ENCODE measurements at places on chromosomes 3 and 15.

- H3K27me3 ChIP-seq, result no peaks in the 10 kb centered on the region
- H3K4me3 ChIP-seq, result no peak overlapping the region
- no peaks in the 10 kb centered on the region for H3K4me1 ChIP-seq
- no peak overlapping the region for H3K27ac ChIP-seq
- no peaks in the 10 kb centered on the region for H3K36me3 ChIP-seq
- DNase-seq, result no peak
Measured at GRCh38 chr15:67366904-67367303, 112.3 kb downstream of the IQCH start.

- H3K36me3 ChIP-seq, result no peaks in the 10 kb centered on the region
- H3K4me1 ChIP-seq, result no peaks in the 10 kb centered on the region
- H3K27ac ChIP-seq, result no peak overlapping the region
- no peak overlapping the region for H3K4me3 ChIP-seq
- no peak for DNase-seq
Measured at GRCh38 chr3:126530171-126531050, 6.5 kb downstream of the CHST13 start.

- no peak for DNase-seq
- no peak overlapping the region for H3K4me3 ChIP-seq
- H3K27ac ChIP-seq, result no peak overlapping the region
- H3K27me3 ChIP-seq, result no peaks in the 10 kb centered on the region
- no peaks in the 10 kb centered on the region for H3K36me3 ChIP-seq
Measured at GRCh38 chr3:138908846-138909245, 38.1 kb downstream of the FOXL2 start.

DNA sequence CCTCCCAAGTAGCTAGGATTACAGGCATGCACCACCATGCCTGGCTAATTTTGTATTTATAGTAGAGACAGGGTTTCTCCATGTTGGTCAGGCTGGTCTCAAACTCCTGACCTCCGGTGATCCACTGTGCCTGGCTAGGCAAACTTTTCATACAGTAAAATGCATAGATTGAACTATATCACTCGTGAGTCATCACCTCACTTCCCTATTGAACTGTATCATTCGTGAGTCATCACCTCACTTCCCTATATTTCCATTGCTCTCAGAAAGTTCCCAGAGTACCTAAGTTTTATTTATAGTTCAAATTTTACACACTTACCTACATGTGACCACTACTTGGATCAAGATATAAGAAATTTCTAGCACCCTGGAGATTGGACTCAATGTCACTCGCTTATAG, 73.6 kb upstream of the ACAD9 start:
- H3K27ac ChIP-seq, result no peak overlapping the region
- H3K36me3 ChIP-seq, result peaks cover 60% of the 10 kb centered on the region
- peaks cover 37% of the 10 kb centered on the region for H3K4me1 ChIP-seq
- no peaks in the 10 kb centered on the region for H3K27me3 ChIP-seq
- H3K4me3 ChIP-seq, result no peak overlapping the region

DNA sequence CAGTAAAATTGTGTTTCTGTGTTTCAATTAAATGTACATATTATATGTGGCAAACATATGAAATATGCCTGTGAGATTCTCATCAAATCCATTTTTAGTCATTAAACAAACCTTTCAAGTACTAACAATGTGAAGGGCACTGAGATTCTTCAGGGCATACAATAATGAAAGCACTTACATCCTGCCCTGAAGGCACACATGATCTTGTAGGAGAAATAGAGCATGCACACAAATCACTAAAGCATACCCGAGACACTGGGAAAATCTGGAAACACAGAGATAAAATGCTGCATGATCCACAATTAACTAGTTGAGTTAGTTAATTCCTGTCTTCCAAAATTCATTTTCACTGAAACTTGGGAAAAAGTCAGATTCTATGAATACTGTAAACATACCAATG, 810.5 kb upstream of the NECTIN3 start:
- H3K27me3 ChIP-seq, result no peaks in the 10 kb centered on the region
- H3K36me3 ChIP-seq, result no peaks in the 10 kb centered on the region
- no peak for DNase-seq
- peaks cover 3% of the 10 kb centered on the region for H3K4me1 ChIP-seq

DNA sequence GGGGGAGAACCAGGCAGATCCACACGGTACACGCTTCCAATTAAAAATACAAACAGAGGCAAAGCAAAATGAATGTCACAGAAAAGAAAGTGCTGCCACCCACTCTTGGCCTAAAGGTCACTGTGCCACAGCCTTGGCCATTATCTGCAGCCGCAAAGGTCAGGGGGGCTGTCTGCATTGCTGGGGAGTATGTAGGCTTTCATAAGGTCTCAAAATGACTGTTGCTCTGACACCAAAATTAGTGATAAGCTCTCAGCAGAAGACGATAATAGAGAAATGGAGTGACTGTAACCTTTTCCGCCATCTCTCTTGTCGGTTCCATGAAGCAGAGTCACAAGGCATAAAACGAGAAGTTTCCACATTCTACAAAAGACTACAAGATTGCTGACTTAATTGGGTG, 374.2 kb upstream of the ICE2 start:
- no peak for DNase-seq
- no peak overlapping the region for H3K27ac ChIP-seq
- no peak overlapping the region for H3K4me3 ChIP-seq
- H3K4me1 ChIP-seq, result no peaks in the 10 kb centered on the region
- peaks cover 8% of the 10 kb centered on the region for H3K27me3 ChIP-seq

GRCh38 chr3:111506435-111506834, 35.6 kb upstream of the CD96 start:
- H3K27me3 ChIP-seq, result no peaks in the 10 kb centered on the region

GRCh38 chr3:14039149-14039548, 85.5 kb downstream of the CHCHD4 start:
- no peaks in the 10 kb centered on the region for H3K36me3 ChIP-seq
- H3K4me1 ChIP-seq, result no peaks in the 10 kb centered on the region
- no peak for DNase-seq
- H3K27me3 ChIP-seq, result peaks cover 12% of the 10 kb centered on the region
- no peak overlapping the region for H3K27ac ChIP-seq

DNA sequence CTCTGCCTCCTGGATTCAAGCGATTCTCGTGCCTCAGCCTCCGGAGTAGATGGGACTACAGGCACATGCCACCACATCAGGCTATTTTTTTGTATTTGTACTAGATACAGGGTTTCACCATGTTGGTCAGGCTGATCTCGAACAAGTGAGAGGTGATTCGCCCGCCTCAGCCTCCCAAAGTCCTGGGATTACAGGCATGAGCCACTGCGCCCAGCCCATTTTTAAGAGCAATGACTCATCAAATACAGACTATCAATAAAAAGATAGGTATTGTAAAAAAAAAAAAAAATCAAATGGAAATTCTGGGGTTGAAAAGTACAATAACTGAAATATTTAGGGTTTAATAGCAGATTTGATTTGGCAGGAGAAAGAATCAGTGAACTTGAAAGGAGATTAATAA, 129.0 kb downstream of the TJP1 start:
- no peaks in the 10 kb centered on the region for H3K27me3 ChIP-seq
- H3K4me3 ChIP-seq, result no peak overlapping the region
- no peaks in the 10 kb centered on the region for H3K36me3 ChIP-seq
- no peaks in the 10 kb centered on the region for H3K4me1 ChIP-seq
- no peak overlapping the region for H3K27ac ChIP-seq

- DNase-seq, result no peak
- no peaks in the 10 kb centered on the region for H3K4me1 ChIP-seq
- no peaks in the 10 kb centered on the region for H3K27me3 ChIP-seq
- no peaks in the 10 kb centered on the region for H3K36me3 ChIP-seq
- no peak overlapping the region for H3K4me3 ChIP-seq
Measured at GRCh38 chr15:55108448-55108847, 88.3 kb downstream of the RSL24D1 start.

DNA sequence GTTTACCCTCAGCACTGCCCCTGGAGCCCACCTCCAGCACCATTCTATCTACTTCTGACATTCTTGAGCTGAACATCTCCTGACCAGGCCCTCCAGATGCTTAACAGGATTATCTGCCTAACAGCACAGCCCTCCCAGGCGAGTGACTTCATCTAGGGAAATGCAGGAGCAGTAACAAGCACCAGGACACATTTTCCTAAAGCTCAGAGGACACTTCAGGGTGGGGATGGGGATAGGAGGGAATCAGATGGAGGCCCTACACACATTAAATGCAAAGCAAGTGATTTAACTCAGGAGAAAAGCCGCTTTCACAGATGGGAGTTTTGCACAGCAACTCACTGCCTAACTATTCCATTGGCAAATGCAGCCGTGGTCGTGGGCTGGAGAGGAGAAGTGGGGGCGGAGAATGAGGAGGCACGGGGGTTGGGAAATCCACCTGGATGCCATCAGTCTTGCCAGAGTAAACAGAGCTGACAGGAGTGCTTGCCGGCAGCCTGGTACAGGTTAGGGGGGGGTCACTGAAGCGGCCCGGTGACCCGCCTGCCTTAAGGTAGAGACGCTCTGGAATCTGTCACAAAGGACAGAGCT, 21.3 kb upstream of the BNC1 start:
- no peak overlapping the region for H3K27ac ChIP-seq
- no peaks in the 10 kb centered on the region for H3K4me1 ChIP-seq
- H3K4me3 ChIP-seq, result no peak overlapping the region
- no peaks in the 10 kb centered on the region for H3K27me3 ChIP-seq
- DNase-seq, result no peak

GRCh38 chr15:57550640-57551039, 41.1 kb upstream of the MYZAP start:
- peaks cover 10% of the 10 kb centered on the region for H3K27me3 ChIP-seq
- no peak for DNase-seq
- no peaks in the 10 kb centered on the region for H3K4me1 ChIP-seq
- no peaks in the 10 kb centered on the region for H3K36me3 ChIP-seq

- no peak for DNase-seq
- H3K4me3 ChIP-seq, result no peak overlapping the region
- no peaks in the 10 kb centered on the region for H3K27me3 ChIP-seq
- H3K36me3 ChIP-seq, result peaks cover 8% of the 10 kb centered on the region
Measured at GRCh38 chr15:63221346-63221745, 31.9 kb downstream of the RAB8B start.

DNA sequence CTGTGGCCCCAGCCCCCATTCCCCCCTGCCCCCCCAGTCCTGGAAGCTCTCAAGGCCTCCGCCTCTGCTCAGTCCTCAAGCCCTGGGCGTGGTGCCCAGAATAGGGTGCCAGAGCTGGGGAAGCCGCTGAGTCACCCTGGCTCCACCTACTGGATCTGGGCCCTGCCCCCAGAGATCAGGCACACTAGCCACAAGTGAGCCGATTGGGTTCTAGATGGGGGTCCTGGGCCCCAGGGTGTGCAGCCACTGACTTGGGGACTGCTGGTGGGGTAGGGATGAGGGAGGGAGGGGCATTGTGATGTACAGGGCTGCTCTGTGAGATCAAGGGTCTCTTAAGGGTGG, 5.7 kb downstream of the EIF4G1 start:
- H3K4me1 ChIP-seq, result peaks cover 40% of the 10 kb centered on the region
- peaks cover 96% of the 10 kb centered on the region for H3K36me3 ChIP-seq
- no peak overlapping the region for H3K27ac ChIP-seq

DNA sequence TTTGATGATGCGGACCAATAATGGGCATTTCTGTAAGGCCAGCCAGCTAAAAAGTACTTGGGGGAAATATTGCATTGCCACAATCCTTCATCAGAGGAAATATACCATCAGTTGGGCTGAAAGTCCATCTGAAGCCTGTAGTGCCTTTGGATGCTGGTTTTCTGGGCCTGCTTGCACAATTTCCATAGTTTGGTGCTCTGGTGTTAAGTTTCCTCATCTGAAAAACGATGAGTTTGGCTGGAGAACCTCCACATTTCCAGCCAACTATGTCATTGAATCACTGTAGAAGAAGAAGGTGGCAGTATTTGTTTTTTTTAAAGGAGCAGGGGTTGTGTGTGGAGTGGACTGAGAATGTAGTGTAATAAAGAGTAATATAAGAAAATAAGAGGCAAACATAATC, 10.1 kb downstream of the CCNB2 start:
- no peak for DNase-seq
- H3K27ac ChIP-seq, result no peak overlapping the region
- no peaks in the 10 kb centered on the region for H3K27me3 ChIP-seq
- peaks cover 7% of the 10 kb centered on the region for H3K4me1 ChIP-seq

DNA sequence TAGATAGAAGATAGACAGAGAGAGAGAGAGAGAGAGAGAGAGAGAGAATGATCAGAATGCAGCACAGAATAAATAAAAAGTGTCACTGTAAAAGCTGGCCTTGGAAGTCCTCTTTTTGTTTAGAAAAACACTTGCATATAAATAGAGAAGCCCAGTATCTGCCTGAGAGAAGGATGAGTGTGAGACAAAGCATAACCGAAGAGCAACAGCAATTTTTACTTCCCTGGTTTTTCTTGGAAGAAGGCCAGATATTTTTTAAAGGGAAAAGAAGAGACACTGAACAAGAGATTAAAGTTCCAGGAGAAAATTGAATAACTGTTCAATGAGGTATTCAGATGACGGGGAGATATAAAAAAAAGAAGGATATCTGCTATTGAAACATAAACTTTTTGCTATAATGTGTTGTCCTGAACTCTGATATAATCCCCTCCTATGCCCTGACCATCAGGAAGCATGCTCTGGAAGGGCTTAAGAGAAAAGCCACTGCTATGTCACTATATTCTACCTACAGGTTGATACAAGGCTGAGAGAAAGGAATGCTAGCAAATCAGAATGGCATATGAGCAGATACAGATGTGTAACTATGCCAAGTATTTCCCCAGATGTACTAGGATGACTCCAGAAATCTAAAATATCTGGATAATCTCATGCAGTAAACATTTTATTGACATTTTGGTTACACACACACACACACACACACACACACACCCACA, 358.9 kb downstream of the RBMS3 start:
- H3K4me1 ChIP-seq, result no peaks in the 10 kb centered on the region
- no peak for DNase-seq
- H3K4me3 ChIP-seq, result no peak overlapping the region
- H3K27ac ChIP-seq, result no peak overlapping the region
- no peaks in the 10 kb centered on the region for H3K27me3 ChIP-seq

DNA sequence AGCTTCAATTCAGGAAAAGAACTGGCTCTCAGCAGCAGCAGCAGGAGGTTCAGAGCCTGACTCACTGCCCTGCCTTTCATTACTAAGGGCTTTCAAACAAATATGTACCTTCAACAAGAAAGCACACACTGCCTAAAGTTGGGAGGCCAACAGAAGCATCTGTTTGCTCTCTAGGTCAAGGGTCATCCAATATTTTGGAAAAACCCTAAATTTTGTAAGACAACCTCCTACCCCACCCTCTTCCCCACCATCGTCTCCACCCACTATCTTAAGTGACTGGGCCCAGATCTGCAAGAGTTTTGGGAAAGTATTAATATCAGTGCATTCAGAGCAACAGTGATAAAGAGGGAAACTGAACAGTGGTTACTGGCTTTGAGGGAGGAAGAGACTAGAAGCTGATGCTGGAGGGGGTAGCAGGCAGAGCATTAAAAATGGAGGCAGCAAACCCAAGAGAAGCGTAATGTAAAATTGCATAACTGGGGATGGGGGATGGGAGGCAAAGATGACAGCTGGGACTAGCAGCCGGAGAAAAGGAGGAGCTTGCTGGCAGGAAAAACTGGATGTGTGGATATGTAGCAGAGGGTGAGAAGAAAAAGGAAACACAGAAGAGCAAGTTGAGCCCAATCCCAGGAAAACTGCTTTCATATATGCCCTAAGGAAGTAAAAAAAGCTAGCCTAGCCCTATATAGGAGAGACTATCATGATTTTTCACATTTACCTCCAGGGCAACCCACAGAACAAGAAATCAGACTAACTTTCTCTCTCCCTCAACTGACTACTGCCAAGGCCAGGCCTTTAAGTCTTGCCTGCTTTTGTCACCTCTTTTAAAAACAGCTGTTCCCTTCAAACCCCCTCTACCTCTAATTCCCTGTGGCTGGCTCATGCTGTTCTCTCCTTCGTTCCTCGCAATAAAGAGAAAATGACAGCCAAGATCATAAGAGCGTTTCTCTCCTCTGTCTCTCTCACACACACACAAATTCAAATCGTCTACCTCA, 31.4 kb downstream of the NPTN start:
- H3K36me3 ChIP-seq, result no peaks in the 10 kb centered on the region
- DNase-seq, result no peak
- H3K27ac ChIP-seq, result no peak overlapping the region
- no peaks in the 10 kb centered on the region for H3K4me1 ChIP-seq
- no peak overlapping the region for H3K4me3 ChIP-seq
